ENCODE measurements at places on chromosomes 3 and 15.

DNA sequence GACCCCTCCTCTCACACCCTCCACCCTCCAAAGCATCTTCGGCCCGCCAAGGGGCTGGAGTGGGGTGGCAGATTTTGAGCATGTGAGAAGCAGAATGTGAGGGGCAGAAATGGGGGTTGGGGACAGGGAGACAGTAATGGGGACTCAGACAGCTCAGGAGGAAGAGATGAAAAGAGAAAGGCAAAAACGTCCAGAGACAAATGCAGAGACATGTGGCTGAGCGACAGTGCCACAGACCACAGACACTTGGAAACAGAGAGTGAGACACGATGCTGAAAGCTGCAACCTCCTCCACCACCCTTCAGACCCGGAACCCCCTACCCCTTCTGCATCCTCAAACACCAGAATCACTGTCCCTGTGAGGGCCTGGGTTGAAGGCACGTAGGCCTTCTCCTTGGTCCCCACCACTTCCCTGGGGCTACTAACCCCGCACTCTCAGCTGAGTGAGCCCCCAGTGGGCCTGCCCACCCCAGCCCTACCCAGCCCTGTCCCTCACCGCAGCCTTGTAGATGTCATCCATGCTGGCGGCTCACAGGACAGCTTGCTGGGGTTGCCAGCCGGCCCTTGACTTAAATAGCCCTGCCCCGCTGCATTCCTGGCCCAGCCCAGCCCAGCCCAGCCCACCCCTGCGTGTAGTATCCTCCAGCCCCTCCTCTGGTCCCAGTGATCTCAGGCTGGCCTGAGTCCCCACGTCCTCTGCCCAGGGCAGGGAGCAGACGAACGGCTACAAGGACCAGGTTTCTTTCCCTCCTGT lies at the start of gene TNNC1:
TNNC1 (minus strand) TSS at position 546 of the 754 bp plus-strand sequence; CDS start at position 520, 26 bp downstream.
- no peak for DNase-seq

GRCh38 chr15:25811481-25811906 lies 51.6 kb downstream of the ATP10A start:
- DNase-seq: no peak

GRCh38 chr3:169699536-169700050 lies 36.1 kb upstream of the MECOM start:
- DNase-seq: no peak

- DNase-seq: no peak
These were observed 676 bp downstream of the CNOT10 start for GRCh38 chr3:32685543-32686185.

DNA sequence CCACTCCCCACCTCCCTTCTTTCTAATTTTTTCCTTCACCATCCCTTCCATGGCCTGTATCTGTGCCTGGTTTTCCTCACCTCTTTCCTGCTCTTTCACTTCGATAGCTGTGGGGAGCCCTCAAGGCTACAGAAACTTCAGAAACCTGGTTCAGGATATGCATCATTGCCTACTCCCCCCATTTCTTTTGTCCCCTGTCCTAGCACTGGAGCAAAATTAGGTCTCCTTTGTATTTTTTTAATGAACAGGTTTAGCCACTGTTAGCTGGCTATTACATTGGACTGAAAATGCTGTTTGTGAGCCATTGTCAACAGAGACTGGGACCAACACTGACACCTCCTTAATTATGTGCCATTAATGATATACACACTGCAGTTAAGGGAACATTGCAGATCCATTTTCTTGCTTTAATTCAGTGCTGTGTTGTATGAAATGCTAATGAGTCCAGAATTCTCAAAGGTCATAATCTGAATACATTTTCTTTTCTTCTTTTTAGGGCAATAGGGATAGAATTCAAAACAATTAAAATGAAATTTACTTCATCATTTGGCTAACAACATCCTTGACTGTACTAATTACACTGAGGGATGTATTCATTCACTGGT lies 138.6 kb downstream of the PDCD6IP start:
- DNase-seq: no peak

- no peak for DNase-seq
These were observed 907.5 kb downstream of the ZPLD1 start for GRCh38 chr3:103342205-103342731.

DNA sequence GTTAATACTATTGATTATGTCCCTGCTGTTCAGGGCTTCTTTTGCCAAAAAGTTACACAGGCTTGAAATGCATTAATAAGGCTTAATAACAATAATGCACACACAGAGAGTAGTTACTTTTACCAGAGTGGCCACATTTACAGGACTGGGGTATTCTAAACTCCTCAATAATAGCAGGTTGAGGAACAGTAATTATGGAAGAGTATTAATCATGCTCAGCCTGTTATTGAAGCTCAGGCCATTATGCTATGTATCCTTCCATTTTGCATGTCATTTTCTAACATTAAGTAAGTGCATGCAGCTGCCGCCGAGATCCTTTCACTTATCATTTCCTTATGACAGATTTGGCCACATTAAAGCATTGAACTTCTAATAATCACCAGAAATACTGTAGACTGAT lies 5.7 kb downstream of the ARRDC4 start:
- DNase-seq: no peak

GRCh38 chr3:11509173-11510000 lies 134.3 kb downstream of the VGLL4 start:
- no peak for DNase-seq

- no peak for DNase-seq
These were observed 376.6 kb upstream of the CBLB start for GRCh38 chr3:106245400-106245799.

- no peak for DNase-seq
These were observed 9.3 kb upstream of the NR2E3 start for GRCh38 chr15:71800835-71801745.

All from T-helper 2 cell treated with Interferon-gamma antibody and Interleukin-4, amounts not matched to agents 5 μg/mL and 100 μg/mL, for 36 hours (primary cell).